ENCODE measurements at places on chromosomes 1 and 21. TPM values are rescaled to one million over a fixed set of nuclear protein-coding genes. Genes with fewer than 3 reads are reported as not detected.

- no peak for DNase-seq
Observed at GRCh38 chr1:198179556-198179981, 22.8 kb downstream of the NEK7 start.

- DNase-seq: no peak
Observed at GRCh38 chr1:21217812-21218596, 41.3 kb upstream of the EIF4G3 start.

GRCh38 chr1:119141020-119141424 is 569 bp upstream of the WARS2 start:
- no peak for DNase-seq

GRCh38 chr21:46538851-46539666 is 65.8 kb downstream of the S100B start:
- DNase-seq: peak; percentile 78

The PRDX6 gene
- 319 TPM for total RNA-seq

The FAM229A gene
- 5.9 TPM for total RNA-seq

- no peak for DNase-seq
Observed at GRCh38 chr1:55441489-55441888, 226.3 kb upstream of the USP24 start.

The EGLN1 gene
- 79.9 TPM for total RNA-seq
